Inflammatory macrophage treated with lipopolysaccharide for 1 hour (primary cell): ENCODE measurements at places on chromosomes 12 and 14.

DNA sequence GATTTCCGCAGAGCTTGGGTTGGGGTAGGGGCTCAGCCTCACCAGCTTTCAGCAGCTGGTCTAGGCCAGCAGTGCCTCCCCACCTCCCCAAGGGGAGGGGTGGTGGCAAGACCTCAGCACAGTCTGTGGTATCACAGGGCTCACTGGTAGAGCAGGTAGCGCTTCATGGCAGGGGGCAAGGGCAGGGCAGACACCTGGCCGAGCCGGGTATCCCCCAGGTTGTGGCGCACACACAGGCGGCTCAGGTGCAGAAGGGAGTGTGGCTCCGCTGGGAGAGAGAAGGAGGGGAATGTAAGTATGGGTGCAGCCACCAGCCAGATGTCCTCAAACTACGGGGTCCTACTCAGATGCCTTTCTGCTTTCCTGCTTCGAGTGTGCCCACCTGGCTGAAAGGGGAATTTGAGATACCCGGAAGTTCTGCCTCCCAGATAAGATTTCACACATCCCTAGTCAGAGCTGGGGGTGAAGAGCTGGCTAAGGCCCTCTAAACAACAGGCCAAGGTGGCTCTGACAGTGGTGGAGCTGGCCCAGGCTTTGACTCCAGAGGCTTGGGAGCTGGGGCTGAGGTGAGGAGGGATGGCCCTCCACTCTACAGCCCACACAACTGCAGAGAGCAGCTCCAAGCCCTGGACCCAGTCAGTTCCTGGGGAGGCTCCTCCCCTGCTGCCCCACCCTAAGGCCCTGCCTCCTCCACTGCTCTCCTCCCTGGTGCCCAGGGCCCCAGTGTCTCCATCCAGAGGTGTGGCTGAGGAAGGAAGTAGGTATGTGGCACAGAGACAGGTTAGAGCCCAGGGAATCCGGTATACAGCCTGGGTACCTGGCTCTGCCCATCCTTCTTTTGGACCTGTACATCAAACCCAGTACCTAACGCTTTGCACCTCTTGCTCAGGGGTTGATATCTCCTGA, 1.8 kb downstream of the SPSB2 start:
- DNase-seq, result no peak

DNA sequence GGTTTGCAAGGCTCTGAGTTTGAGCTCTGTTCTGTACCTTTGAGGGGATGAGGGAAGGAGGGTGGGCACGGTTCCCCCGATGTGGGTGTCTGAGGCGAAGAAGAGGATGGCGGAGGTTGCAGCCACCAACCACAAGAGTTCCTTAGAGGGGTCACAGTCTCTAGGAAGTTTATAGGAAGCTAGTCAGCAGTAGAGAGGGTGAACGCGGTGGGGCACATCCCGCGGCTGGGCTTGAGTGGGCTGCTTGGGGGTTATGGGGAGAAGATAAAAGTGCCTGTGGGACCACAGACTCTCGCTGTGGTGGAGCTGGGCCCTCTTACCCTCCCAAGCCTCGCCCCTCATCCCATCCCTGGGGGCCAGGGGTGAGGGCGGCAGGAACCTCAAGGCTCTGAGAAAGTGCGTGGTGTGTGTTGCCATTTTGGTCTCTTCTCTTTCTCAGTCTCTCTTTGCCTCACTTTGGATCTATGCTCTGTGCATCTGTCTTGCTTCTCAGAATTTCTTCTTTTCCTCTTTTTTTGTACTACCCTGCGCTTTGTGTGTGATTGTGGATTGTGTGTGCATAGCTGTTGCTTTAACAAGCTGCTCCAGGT, 2.7 kb downstream of the CD4 start:
- no peak for DNase-seq

DNA sequence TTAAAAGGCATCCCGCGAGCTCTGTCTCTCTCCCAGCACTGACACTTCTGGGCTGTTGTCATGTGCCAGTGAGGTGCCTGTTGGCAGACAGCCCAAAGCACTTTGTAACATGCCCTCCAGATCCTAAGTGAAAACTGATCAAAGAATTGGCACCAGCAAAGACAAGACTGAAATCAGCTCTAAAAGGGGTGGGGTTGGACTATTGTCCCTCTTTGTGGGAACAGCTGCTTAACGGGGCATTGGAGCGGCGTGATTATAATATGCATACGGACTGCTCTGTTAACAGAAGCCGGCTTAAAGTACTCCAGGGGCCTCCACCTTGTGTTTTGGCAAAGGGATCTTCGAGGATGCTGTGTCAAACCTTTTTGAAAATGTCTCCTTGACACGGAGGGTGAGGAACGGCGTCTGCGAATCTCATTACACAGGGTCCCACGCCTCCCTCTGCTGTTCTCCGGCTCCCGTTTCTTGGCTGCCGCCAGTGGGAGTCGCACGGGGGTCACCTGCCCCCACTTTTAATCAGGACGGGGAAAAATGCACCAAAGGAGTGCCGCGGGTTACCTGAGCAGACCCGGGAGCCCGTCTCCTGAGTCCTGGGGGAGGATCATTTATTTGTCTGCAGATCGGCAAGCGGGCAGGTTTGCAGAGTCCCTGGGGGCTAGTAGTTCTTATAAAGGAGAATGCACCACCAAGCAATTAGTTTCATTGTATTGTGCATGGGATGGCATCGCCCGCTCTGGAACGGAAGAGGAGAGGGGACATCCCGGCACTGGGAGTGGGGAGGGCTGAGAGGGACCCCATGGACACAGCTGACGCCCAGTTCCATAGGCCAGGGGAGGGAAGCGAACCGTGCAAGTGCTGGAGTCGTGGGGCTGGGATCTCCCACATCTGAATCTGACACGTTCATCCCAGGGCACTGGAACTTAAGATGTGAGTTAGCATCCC, 44.3 kb downstream of the SPRING1 start:
- no peak for DNase-seq

DNA sequence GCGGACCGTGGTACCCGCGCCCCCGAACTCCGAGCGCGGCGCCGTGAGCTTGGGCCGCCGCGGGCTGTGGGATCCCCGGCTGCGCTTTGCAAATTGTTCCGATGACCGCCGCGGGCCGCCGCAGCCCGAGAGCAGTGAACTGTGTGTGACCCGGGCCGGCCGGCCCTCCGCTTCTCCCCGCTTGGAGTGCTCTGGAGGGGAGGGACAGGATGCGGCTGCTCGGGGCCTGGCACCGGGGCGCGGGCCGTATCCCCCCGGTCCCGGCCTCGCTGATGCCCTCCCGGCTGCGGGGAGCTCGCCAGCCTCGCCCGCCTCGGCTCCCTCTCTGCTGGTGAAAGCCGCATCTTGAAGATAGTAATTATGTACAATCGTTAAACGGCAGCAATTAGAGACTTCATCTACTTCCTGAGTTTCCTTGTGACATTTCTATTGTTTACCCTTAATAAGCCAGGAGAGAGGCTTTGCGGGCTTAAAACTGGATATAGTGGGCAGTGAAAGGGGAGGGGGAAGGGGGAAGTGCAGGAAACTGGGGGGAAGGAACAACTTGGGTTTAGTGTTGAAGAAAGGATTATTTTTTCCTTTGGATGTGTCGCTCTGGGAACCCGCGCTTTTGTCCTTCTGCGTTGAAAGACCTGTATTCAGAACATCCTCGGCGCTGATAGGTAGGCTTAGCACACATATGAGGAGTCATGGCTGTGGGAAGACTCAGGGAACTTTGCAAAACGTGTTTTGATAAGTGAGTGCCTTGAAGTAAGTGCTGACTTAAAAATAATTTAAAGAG, 1.2 kb downstream of the PELI2 start:
- peak; percentile 15 for DNase-seq

DNA sequence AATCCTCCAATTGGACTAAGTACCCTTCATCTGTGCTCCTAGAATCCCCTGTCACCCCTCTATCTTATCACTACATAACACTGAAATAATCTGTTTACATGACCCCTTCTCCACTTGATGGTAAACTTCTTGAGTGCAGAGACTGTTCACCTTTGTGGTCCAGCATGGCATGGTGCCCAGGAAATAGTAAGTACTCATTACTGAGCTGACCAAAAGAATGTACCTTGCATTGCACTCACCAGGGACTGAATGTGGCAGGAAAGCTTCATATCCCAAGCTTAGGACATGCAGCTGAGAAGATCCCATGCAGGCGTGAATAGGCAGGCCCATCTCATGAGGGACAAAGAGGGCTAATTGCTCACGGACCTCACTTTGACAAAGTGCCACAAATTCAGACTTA, 1.4 kb upstream of the GARIN2 start:
- no peak for DNase-seq

DNA sequence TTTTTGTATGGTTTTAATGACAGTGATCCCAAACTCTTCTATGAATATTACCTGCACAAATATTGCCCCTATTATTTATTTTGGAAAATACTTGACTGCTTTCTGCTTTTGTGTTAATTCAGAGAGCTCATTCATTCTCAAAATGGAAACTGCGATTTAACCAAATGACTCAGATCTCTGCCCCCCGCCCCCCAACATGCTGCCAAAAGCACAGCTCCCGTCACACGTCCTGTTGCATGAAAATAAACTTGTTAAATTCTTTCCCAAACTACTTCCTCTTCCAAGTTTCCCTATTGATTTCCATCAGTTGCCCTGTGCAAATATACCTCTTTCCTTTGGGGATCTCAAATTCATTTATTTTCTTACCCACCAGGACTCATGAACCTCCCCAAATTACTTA, 18.0 kb upstream of the NRDE2 start:
- peak; percentile 41 for DNase-seq

GRCh38 chr14:96881713-96882112, 84.5 kb downstream of the VRK1 start:
- peak; percentile 49 for DNase-seq

DNA sequence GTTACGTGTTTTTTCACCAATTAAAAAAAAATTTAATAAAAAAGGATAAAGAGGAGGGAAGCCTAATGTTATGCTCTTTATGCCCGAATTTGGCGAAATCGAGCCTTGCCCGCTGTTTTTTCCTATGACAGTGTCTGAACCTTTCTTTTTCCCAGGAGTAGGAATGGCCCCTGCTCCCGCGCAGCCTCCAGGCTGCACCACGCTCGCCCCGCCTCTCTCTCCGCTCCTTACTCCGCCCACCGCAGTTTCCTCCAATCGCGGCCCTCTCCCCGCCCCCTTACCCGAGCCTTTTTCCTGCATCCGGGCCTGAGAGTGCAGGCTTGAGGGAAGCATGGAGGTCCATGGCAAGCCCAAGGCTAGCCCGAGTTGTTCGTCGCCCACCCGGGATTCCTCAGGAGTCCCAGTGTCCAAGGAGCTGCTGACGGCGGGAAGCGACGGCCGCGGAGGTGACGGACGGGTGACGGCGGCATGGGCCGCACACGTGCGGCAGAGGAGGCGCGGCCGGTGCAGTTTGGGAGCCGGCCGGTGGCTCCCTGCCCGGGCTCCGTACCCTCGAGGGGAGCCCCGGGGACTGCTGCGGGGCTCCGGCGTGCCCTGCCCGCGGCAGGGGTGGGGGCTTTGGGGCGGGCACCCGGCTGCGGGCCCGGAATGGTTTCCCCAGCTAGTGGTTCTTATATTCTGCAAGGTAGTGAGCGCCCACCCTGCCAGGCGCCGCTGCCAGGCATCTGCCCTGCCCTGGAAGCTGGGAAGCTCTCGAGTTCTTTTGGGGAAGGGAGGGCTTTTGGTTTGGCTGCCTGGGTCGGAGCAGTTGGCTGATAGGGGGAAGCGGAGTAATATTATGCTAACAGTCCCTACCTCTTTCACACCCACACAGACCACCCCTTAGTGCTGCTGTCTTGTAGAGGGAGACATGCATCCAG, at the start of gene NOPCHAP1:
Gene NOPCHAP1, plus strand, starts transcription at position 295 of the 920 bp plus-strand sequence. Its CDS starts 37 bp downstream, at position 332.
- peak; percentile 92 for DNase-seq

- DNase-seq, result peak; percentile 13
Observed at GRCh38 chr14:67166450-67166853, 22.8 kb upstream of the GARIN2 start.

GRCh38 chr12:75933101-75933500, 98.5 kb downstream of the PHLDA1 start:
- DNase-seq, result no peak

DNA sequence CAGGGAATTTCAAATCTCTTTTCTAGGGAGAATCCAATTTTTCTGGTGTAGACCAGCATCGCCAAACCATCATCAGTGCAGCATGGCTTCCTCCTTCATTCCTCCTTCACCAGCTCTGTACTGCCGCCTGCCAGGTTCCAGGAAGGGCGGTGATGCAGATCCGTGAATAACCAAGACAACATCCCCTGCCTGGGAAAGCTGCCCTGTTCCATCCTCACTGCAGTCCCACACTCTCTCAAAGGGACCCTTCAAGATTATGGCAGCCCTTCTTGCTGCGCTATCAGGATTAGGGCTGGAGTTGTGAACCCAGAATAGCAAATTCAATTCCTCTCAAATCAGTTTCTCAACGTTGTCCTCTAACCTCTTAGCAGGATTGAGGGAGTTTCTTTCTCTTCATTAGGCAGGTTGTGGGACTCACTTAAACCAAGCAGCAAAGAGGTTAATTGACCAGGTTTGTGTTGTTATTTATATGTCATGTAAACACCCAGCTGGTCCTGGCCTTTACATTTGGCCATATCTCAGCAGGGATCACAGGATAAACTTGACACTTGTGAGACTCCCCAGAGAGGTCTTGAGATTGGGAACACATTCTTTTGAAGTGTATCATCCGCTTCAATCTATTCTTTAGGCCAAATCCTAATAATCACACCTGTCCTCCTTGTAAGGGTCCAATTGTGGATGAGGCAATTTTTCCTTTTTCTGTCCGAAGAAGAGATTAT, 26.2 kb downstream of the TMEM30B start:
- DNase-seq, result no peak

GRCh38 chr12:53571295-53571694, 54.9 kb downstream of the ATF7 start:
- DNase-seq, result no peak

- peak; percentile 52 for DNase-seq
Observed at GRCh38 chr12:50166799-50167048, 445 bp downstream of the CERS5 start.

- DNase-seq, result no peak
Observed at GRCh38 chr12:111756681-111757080, 10.1 kb upstream of the ALDH2 start.

DNA sequence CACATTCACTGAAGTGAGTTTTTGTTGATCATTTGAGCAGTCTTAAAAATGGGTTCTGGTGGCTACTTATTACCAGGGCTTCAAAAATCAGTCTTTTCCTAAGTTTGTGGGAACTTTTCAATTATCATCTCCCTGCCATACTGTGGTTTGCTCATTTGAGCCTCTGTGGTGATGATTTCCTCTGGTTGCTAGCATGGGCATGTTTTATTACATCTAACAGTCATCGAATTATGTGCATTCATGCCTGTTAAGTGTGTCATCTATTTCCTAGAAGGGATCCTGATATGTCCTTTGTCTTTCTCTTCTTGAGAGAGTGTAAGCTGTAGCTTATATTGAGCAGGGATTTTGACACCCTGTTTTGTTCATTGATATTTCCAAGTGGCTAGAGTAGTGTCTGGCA, 116.8 kb downstream of the WIF1 start:
- no peak for DNase-seq

- no peak for DNase-seq
Observed at GRCh38 chr12:52691076-52691840, 11.1 kb upstream of the KRT1 start.

DNA sequence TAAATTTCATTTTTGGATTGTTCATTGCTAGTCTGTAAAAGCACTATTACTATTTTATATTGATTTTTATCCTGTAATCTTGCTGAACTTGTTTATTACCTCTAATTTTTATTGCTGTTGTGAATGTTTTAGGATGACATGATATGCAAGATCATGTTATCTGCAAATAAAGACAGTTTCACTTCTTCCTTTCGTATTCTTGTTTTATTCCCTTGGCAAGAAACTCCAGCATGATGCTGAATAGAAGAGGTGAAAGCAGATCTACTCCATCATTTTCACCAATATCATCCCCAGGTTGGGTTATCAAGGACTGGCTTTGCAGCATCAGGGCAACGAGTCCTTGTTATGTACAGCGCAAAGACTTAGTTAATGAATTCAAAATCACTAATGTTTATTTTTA, 2.7 kb upstream of the CLECL1 start:
- no peak for DNase-seq

- no peak for DNase-seq
Observed at GRCh38 chr12:92047393-92047826, 98.2 kb downstream of the BTG1 start.
